CD4-positive, alpha-beta T cell treated with Interleukin-4 for 1 hour (primary cell): ENCODE measurements at places on chromosomes 5 and 9.

- no peak for DNase-seq
These were observed 67.7 kb upstream of the RAD23B start for GRCh38 chr9:107215381-107215780.

DNA sequence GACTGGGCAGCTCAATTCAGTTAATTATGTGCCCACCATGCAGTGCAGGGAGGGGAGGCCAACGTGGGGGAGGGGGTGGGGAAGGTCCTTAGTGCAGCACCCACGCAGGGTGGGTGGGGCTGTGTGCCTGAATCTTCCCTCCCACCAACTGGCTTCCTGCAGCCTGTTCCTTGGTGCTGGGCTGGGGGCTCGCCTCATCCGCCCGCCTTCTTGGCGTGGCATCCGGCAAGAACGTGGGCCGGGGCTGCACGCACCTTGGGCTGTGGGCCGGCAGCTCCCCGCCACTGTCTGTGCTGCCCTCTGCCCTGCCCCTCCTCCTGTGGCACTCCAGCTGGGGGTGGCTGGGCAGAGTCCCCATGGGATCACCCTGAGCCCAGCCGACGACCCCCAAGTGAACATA, 19.6 kb upstream of the RALGDS start:
- DNase-seq, result no peak

- DNase-seq, result no peak
These were observed 107.3 kb upstream of the SPIN1 start for GRCh38 chr9:88280816-88281382.

DNA sequence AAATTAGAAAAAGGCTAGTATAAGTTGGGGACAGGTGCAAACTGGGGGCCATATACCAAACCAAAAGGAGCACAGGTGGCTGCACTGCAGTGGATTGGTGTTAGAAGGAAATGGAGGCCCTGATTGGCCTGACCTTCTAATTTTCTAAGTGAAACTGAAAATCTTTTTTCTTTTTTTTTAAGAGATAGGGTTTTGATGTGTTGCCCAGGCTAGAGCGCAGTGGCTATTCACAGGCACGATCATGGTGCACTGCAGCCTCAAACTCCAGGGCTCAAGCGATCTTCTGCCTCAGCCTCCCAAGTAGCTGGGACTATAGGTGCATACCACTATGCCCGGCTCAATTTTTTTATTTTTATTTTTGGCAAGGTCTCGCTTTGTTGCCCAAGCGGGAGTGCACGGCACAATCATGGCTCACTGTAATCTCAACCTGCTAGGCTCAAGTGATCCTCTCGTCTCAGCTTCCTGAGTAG, 9.8 kb upstream of the CCDC69 start:
- no peak for DNase-seq

DNA sequence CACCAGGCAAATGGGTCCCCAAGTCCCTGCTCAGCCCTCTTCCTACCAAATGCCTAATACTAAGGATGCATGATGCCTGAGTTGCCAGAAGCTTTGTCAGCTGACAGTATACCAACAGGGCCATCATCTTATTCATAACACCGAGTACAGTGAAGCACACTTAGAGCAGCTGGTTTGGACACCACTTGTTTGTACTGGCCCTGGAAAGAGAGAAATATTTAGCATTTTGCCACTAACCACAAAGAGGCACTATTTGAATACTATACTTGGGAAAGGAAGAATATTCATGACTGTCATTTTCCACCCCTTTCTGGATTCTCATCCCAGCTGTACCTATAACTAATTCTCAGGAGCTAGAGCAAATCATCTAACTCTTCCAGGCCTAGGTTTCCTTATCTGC, 364.4 kb upstream of the KIF2A start:
- DNase-seq, result no peak

DNA sequence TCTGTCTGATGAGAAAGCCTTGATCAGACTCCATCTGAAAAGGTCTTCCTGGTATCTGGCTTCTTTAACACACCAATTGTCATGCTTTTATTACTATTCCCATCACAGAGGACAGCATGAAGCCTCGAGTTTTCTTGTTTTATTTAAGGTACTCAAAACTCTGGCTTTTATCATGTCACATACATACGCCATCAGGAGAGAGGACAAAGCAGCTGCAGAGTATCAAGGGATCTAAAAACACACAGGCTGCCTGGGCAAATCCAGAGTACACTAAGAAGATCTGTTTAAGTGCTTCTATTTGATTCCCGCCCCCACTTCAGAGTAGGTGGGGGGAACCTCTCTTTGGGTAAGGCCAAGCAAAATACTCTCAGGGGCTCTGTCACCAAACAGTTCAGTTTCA, 277.2 kb downstream of the SPOCK1 start:
- DNase-seq, result no peak
